ENCODE measurements at places on chromosomes 6 and 20.

- no peak for DNase-seq
Measured at GRCh38 chr6:164408868-164409267, 900.5 kb downstream of the C6orf118 start.

DNA sequence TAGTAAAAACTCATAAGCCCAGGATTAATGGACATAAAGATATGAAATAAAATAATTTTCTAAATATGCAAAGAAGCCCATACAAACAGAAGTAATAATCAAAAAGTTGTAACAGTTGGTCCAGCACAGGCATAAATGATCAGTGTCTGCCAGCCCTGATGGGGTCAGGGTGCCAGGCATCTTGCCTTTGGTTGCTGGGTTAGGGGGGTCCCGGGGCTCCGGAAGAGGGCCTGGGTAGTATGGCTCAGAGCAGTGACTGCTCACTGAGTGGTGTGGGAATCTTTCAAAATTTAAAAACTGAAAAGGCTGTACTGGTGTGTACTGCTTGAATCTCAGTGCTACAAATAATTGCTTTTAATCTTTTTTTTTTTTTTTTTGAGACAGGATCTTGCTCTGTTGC lies 7.7 kb upstream of the QKI start:
- DNase-seq, result no peak

DNA sequence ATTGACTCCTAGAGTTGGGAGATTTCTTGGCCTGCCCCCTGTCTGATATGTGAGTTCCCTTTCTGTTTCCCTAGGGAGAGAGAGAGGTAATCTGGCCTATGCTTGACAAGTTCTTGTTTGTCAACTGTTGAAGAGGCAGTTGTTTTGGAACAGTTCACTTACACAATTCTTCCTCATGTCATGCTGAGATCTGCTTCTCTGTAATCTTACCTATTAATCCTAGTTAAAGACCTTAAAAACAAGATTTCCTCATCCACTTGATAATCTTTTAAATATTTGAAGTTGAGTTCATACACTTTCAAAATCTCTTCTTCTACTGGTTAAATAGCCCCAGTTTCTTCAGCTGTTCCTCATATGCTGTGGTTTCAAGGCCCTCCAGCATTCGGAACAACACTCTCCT lies 89.9 kb downstream of the FIG4 start:
- DNase-seq, result no peak

GRCh38 chr6:89970609-89971337 lies 76.5 kb downstream of the GJA10 start:
- no peak for DNase-seq

- DNase-seq, result no peak
Measured at GRCh38 chr20:41608606-41609005, 9.6 kb downstream of the CHD6 start.

DNA sequence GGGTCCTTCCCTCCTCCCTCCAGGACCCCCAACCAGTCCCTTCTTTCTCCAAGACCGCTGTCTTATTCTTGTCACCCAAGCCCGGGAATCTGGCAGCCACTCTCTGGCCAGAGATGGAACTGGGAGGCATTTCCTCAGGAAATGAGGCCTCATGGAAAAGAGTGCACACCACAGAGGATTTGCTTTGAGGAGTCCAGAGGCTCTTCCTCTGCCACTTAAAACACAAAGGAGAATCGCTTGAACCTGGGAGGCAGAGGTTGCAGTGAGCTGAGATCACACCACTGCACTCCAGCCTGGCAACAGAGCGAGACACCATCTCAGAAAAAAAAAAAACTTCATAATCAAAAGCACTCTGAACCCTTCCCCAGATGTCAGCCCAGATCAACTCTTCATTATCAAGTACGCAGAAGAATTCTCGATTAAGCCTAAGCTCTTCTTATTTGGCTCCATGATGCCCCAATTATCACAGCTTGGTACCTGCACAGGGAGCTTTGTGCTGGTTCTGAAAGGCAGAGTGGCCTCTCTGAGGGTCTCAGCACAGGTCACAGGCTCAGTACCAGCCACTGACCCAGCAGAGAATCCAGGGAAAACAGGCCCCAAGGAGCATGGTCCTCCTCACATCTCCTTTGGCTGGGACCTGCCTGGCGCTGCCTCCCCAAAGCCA lies 82.9 kb upstream of the MAFB start:
- DNase-seq, result no peak

DNA sequence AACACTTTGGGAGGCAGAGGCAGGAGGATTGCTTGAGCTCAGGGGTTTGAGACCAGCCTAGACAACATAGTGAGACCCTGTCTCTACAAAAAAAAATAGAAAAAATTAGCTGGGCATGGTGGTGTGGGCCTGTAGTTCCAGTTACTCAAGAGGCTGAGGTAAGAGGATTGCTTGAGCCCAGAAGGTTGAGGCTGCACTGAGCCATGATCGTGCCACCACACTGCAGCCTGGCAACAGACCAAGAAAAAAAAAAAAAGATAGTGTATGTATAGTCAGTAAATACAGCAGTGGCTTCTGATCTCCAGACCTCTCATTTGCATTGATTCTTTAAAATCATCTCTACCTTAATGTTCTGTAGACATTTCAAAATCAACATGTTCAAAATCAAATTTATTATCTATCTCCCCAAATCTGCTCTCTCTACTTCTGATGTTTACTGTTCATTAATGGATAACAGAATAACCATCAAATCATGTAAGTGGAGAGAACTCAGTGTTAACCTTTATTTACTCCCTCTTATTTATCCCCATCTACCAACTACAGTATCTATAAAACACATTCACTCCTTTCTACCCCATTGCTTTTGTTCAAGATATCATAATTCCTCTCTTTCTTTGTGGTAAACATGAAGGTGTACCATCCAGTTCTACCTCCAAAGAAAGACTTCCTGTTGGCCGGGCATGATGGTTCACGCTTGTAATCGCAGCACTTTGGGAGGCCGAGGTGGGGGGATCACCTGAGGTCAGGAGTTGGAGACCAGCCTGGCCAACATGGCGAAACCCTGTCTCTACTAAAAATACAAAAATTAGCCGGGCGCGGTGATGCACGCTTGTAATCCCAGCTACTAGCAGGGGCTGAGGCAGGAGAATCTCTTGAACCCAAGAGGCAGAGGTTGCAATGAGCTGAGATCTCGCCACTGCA lies 7.7 kb downstream of the PROCR start:
- no peak for DNase-seq

DNA sequence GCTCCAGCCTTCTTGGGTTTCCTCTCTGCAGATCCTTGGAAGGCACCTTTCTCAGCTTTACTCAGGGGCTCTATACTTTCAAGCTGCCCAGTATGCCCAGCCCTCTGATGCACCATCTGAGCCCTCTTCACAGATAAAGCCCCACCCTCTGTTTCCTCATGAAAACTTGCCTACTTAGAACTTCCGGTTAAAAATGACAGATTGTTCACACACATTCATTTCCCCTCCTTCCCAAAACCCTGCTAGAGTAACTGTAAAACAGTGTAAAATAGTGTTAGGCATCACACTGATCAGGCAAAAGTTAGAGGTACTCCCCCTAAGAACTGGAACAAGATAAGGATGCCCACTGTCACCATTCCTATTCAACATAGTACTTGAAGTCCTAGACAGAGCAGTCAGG lies 14.0 kb upstream of the GCM1 start:
- DNase-seq, result no peak

DNA sequence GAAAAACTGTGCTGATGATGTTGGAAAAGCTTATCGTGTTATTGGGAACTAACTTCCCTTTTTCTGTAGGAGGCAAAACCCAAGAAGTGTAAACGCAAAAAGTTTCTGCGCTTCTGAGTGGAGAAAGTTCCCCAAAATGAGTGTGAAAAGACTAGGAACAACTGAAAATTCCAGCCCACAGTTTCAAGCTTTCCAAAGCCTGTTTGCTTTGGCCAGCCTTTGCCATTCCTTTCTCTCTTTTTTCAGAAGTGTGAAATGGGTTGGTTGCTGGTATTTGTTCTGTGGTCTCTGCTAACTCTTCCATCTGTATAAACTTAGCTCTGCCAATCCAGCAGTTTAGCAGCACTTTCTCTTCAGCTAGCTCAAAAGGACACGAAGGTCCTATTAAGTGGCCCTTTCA lies 491.3 kb downstream of the MAFB start:
- DNase-seq, result no peak

DNA sequence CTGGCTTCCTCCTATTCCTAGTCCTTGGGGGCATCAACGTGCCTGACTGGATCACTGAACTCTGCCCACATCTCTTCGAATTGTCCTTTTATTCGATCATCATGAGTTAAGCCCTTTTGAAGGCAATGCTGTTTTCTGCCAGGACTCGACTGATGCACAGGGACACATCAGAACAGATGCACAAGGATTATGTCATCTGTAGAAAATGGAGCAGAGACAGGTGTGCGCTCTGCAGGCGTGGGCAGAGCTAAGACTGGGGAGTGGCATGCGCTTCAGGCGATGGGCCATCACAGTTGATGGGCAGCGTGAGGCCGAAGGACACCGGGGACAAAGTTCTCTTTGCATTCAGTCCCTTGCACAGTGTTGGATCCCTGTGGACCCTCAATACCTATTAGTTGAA lies 13.1 kb downstream of the GABRR1 start:
- DNase-seq, result no peak

GRCh38 chr6:24231438-24231977 lies 105.5 kb downstream of the NRSN1 start:
- DNase-seq, result no peak

DNA sequence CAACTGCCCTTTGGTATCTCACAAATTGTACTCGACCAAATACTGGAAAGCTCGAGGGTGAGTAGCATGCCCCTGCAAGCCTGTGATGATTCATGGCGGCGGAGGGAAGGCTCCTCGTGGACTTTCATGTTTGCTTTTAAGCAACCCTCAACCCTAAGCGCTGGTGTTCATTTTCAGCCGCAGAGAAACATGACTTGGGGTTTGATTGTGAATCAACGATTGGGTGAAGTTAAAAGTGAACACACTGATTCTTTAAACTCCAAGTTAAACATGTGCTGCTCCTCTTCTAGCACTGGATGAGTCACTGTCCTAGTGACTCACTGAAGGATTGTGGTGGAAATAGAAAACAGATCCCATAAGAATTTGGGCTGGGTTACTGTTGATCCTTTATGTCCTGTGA lies 8.3 kb downstream of the CD109 start:
- peak; percentile 77 for DNase-seq

GRCh38 chr20:48195121-48195870 lies 410.0 kb upstream of the SULF2 start:
- DNase-seq, result no peak

- no peak for DNase-seq
Measured at GRCh38 chr6:16413399-16413798, 175.0 kb downstream of the GMPR start.

GRCh38 chr6:16658348-16659034 lies 102.8 kb downstream of the ATXN1 start:
- no peak for DNase-seq

DNA sequence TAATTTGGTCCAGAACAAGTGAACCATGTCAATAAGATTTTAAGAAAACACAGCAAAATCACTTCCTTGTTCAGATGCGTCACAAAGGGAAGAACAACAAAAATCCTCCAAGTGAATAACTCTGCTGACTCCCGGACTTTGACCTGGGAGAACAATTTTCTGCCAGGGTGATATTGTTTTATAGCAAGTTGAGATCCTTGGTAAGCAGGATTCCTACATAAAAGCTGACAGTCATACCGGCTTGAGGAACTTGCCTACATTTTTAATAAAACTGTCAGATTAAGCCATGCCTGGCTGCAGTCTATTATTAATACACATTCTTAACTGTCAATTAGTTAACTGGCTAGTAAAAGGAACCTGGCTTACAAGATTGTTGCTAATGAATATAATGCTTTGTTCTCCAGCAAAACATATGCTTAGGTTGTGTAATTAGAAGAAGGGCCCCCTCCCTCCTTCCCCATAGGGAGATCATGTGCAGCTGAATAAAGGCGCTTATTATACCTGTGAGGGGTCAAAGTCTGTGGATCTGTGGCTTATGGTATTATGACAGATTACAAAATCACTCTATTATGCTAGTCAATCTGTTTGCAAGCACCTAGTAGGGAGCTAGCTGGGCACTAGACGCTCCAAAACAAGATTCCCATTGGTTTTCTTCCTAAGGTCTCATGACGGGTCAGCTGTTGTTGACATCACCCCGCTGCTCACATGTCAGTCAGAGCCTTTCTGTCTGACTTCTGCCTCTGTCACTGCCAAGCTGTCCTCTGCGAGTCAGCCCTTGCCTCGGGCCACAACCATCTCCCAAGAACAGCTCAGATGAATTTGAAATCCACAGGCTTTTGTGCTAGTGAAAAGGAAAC lies 44.6 kb upstream of the SEC63 start:
- no peak for DNase-seq

GRCh38 chr20:63163596-63164483 lies 52.1 kb downstream of the YTHDF1 start:
- no peak for DNase-seq

DNA sequence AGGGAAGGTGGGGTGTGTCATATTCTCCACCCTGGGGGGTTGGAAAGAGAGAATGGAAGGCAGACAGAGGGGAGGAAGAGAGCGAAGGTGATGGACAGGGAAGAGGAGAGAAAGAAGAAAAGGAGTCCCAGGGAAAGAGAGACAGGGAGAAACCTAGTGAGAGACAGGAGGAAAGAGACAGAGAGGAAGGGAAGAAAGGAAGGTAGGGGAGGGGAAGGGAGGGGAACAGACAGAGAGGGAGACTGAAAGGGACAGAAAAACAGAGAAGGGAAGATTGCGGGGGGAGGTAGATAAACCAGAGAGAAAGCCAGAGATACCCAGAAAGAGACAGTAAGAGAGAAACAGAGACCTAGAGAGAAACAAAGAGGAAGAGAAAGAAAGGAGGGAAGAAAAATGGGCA lies 88.4 kb downstream of the CDH22 start:
- DNase-seq, result no peak

GRCh38 chr6:158648682-158649131 lies 1.1 kb upstream of the SYTL3 start:
- peak; percentile 62 for DNase-seq

DNA sequence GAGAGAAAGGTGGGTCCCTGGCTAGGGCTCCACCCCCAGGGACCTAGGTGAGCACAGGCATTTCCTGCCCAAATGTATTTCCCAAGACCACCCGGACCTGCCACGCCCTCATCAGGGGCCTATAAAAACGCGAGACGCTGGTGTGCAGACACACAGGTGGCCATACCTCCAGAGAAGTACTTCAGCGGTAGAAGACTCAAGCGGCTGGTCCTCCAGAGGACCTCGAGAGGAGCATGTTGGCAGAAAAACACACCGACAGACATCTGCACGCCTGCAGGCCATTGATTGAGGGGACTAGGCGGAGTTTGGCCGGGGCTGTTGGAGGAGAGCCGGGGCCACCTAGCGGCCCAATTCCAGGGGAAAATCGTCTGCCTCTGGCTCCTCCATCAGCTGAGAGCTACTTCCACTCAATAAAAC lies 695.8 kb upstream of the MMS22L start:
- no peak for DNase-seq

GRCh38 chr6:10140824-10141223 lies 274.1 kb downstream of the TFAP2A start:
- DNase-seq, result no peak

- DNase-seq, result no peak
Measured at GRCh38 chr6:54267798-54268197, 40.4 kb upstream of the TINAG start.

All from activated T-cell treated with anti-CD3 and anti-CD28 coated beads, Interleukin-2, amount 50 U/mL, for 48 hours (primary cell).